ENCODE measurements at places on chromosomes 3 and 15. TPM values are rescaled to one million over a fixed set of nuclear protein-coding genes. Genes with fewer than 3 reads are reported as not detected.

SYNPR gene
- not detected for total RNA-seq

SAMD7 gene
- not detected for total RNA-seq

TMIE gene
- total RNA-seq = not detected

FBXO45 gene
- total RNA-seq = 7.9 TPM

ZPLD1 gene
- total RNA-seq = not detected

C3orf80 gene
- not detected for total RNA-seq

GOLGA6B gene
- total RNA-seq = 1.1 TPM

SENP8 gene
- total RNA-seq = 0.45 TPM

GXYLT2 gene
- not detected for total RNA-seq

KIAA1143 gene
- 25.4 TPM for total RNA-seq
